ENCODE measurements at places on chromosomes 1 and 21.

DNA sequence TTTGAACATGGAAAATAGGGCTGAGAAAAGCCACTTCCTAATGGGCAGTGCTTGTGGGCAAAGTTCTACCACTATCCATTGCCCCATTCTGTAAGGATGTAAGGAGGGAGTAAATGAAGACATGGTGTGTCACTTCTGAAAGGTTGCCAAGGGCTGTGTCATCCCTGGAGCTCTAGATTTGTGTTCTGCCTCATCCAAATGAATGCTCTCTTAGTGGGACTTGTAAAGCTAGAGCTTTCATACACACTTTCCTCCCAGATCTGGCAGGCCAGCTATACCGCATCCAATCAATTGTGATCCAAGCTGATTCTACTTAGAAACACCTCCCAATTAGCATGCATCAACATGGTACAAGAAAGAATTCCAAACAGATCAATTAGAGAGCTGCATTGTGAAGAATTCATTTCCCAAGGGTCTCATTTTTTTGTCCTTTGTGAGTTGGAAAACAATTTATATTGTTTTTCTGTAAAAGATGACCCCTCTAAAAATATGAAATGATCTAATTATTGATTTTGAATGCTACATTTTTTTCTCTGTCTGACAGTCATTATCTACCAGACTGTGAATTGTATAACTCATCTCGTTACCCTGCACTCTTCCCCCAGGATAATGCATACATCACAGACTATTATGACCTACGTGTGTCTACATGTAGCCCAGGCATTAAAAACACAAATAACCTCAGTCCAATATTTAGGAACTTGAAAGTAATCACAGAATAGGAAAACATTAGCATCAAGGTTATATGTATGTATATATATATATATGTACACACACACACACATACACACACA, 117.1 kb upstream of the DUSP10 start:
- no peak for DNase-seq

DNA sequence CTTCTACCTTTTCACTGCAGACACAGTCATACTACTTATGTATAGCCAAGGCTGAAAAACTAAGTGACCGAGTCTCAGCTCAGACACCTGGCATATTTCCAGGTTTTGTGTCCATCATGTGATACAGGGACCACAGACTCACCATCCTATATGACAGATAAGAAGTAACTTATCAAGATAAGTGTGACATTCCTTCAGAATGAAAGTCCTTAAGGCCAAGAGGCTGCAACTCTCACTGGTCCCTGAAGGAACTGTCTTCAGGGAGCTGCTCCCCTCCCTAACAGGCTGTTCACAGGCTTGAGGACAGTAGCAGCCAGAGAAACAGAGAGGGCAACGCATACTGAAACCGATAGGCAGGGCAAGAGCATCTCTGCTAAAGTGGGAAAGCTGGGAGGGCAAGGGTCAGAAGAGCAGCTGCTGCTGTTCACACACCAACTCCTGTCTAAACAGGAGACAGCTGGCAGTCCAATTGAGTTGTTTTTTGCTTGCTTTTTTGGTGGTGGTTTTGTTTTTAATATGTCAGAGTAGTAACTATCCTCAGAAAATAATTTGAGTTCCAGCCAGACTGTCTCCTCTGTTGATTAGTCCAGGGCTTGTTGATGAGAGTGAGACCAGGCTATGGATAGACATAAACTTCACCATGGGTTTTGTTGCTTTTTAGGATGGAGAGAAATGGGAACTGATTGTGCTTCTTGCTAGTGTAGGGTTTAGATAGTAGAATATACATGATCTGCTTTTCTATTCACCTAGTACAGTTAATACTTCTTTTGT, 67.7 kb downstream of the MACF1 start:
- DNase-seq = no peak

DNA sequence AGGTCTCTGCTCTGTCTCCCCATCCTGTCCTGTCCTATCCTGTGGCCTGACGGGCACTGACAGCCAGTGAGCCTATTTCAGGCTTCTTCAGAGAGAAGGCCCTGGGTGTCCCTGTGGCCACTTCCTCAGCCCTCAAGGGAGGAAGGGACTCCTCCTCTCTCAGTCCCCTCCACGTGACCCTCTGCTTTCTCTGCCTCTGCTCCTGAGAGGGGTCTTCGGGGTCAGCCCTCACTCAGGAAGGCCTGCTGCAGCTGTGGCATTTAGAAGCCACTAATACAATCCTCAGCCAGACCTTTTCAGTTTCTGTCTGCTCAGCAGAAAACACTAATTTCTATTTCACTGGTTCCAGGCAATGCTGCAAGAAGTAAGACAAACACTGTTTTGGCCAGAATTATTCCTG, 43.6 kb upstream of the ETV3 start:
- no peak for DNase-seq

- no peak for DNase-seq
Measured at GRCh38 chr1:213689260-213689659, 298.5 kb upstream of the PROX1 start.

- DNase-seq = no peak
Measured at GRCh38 chr21:9750341-9751086, 770.9 kb upstream of the TPTE start.

- DNase-seq = no peak
Measured at GRCh38 chr1:27318596-27318995, 3.4 kb upstream of the TMEM222 start.

DNA sequence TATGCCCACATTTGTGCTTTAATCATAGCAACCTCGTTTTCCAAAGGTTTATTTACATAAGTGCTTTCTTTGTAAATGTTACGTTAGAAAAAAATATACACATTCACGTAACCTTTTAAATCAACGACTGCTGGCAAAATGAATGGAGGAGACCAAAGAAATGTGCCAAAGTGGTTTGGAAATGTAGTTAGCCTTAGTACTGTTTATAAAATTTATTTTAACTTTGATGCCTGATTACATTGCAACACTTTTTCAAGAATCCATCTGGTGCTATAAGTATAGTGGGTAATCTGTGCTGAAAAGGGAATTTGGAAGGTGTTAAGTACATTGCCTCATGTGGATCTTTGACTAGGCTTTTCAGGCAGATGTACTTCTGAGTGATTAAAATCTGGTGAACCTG, 108.9 kb downstream of the IFI44 start:
- no peak for DNase-seq

DNA sequence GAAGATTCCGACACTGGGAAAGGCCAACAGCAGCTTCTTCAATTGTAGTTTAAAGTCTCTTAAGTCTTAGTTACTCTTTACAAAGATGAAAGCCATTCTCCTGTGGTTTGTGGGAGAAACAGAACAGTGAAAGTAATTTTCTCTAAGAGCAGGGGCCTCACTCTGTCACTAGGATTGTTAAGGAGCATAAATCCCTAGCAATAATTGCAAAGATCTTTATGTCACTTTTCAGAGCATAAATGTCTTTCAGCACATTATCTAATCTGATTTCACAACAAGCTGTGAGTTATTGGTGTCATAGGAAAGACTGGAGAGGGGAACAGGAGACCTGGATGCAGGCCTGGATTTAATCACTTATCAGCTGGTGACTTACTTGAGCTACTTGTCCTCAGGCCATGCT, 32.4 kb upstream of the DUSP23 start:
- DNase-seq = no peak

DNA sequence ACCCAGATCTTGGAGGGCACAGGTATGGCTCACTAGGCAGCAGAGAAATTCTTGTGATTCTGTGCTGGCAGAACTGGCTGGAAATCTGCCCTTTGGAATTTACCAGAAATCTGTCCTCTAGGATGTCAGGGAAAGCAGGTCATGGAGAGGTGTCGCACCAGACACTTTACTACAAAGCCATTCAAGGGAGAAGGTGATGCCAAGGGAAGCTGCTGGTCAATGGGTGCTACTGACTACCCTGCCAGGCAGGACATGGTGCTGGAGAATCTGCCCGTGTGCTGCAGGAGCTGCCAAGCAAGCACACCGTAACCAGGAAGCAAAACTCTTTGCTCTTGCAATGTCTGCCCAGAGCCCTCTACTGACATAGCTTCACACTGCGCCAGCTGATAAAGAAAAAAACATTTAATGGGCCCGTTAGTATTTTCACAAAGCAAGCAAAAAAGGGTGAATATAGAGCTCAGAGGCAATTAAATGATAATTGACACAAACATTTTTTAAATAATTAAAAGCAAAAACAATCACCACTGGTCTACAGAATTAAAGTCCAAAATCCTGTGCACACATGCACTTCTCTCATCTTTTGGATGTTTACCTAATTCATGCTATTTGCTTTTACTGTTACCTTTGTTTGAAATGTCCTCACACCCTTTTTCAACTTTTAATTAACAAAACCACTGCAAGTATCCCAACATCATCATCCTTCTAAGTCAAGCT, 7.2 kb upstream of the FBXO28 start:
- peak; percentile 56 for DNase-seq

- DNase-seq = no peak
Measured at GRCh38 chr1:1232796-1233566, 944 bp downstream of the B3GALT6 start.

GRCh38 chr1:59025898-59026426, 242.1 kb upstream of the JUN start:
- no peak for DNase-seq

- no peak for DNase-seq
Measured at GRCh38 chr1:37650173-37650572, 15.5 kb upstream of the RSPO1 start.

- DNase-seq = no peak
Measured at GRCh38 chr1:170910273-170910672, 25.1 kb upstream of the MROH9 start.

DNA sequence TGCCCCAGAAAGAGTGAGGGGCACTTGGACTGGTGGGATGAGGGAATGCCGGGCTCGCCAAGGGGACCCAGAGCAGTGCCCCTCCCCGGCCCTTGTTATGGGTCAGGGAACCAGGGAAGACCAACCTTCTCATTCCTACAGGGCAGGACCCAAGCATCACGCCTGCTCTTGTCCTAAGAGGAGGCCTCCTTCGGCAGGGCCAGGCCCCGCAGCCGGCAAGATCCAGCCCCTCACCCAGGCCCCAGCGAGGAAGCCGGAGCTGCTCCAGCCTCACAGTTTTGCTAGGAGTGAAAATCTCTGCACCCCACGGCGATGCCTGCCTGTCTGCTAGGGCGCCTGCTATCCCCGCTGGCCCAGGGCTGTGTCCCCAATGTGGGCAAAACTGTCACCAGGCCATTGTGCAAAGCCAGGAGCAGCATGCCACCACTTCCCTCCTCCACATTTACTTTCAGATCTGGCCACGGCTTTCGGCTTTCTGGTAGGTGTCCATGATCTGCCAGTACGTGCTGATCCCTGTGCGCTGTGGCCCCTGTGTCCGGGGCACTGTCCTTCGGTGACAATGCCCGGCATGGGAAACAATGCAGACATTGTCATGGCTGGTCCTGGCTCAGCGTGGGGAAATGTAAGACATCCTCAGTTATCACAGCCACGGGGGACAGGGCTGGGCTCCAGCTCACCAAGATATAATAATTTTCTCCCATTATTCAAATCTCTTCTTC, 9.6 kb downstream of the ACTRT2 start:
- DNase-seq = no peak

DNA sequence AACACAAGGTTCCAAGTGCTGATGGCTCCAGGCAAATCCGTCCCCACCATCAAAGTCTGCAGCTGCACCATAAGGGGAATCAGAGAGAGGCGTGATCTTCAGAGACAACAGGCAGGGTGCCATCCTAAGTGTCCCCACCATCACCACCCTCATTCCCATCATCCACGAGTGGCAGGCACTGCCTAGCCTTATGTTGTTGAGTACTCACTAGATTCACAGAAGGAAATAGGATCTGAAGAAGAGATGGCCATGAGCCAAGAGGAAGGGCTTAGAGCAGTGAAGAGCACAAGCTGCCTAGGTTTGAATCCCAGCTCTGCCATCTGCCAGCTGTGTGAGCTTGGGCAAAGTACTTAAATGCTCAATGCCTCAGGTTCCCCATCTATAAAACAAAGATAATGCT, 207.3 kb upstream of the CSF3R start:
- no peak for DNase-seq
